ENCODE measurements at places on chromosomes 7 and 10. TPM values are rescaled to one million over a fixed set of nuclear protein-coding genes. Genes with fewer than 3 reads are reported as not detected.

The ANKRD61 gene
- total RNA-seq = 0.75 TPM

The EVX1 gene
- total RNA-seq = not detected

The GRM3 gene
- total RNA-seq = not detected

The ITPRIP gene
- total RNA-seq = 74.1 TPM

The DKK1 gene
- total RNA-seq = 406 TPM

The TUBB8 gene
- total RNA-seq = 0.12 TPM

The POLR2J2 gene
- 0.27 TPM for total RNA-seq

The NUTM2E gene
- total RNA-seq = 0.53 TPM

The GSAP gene
- total RNA-seq = 2.6 TPM

The AKR1C4 gene
- total RNA-seq = 0.30 TPM

The HECW1 gene
- 12.7 TPM for total RNA-seq

The CTAGE8 gene
- total RNA-seq = not detected

The SGCE gene
- total RNA-seq = 53.6 TPM

The CWF19L1 gene
- 19.4 TPM for total RNA-seq

The PDE6C gene
- total RNA-seq = not detected

The APBB1IP gene
- total RNA-seq = 9.1 TPM

The ETV1 gene
- 3.5 TPM for total RNA-seq

The RBM48 gene
- total RNA-seq = 6.3 TPM

The DOCK4 gene
- total RNA-seq = 5.0 TPM

The BAMBI gene
- total RNA-seq = 13.1 TPM

The TMEM225B gene
- 1.2 TPM for total RNA-seq

The ZNF316 gene
- 13.0 TPM for total RNA-seq

The CASTOR2 gene
- 2.9 TPM for total RNA-seq

The DDC gene
- 1.9 TPM for total RNA-seq

The CPN1 gene
- total RNA-seq = 0.24 TPM

The LRMDA gene
- 4.3 TPM for total RNA-seq

The HKDC1 gene
- 15.2 TPM for total RNA-seq

All from A549 treated with CORT108297 at 1 μM for 4 hours (cell line).